Left kidney (tissue), 8 donors: ENCODE measurements at places on chromosomes 12 and 14. TPM values are rescaled to one million over a fixed set of nuclear protein-coding genes. Genes with fewer than 3 reads are reported as not detected.

The PLEKHG7 gene
- 0.68 TPM for polyA plus RNA-seq

GRCh38 chr12:112350593-112351592, 31.3 kb downstream of the HECTD4 start:
- no peak for DNase-seq

The LYZ gene
- 19.5 TPM for polyA plus RNA-seq

DNA sequence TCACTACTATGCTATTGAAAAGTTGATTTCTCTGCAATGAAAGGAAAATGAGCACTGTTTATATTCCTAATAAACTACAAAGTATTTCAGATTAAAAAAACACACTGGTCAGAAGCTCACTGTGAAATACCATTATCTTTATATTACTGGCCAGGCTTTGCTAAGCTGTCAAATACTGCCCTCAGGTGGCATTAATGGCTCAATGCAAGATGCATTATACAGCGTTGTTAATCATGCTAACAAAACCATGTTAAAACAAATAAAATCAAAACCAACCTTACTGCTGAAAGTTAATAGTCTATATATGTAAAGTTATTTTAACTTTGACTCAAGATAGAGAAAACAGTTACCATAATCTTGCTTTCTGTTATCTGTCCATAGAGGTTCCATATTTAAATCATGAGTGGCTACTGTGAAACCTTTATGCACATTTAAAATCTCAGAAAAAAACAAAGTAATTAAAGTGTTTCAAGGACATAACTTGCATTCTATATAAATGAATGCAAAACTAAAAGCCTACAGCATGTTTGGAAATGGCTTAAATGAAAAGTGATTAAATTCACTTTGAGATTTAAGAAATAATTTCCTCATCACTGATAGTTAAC, 121.7 kb downstream of the RALGAPA1 start:
- peak; percentile 29 for DNase-seq

The CARMIL3 gene
- 2.4 TPM for polyA plus RNA-seq

DNA sequence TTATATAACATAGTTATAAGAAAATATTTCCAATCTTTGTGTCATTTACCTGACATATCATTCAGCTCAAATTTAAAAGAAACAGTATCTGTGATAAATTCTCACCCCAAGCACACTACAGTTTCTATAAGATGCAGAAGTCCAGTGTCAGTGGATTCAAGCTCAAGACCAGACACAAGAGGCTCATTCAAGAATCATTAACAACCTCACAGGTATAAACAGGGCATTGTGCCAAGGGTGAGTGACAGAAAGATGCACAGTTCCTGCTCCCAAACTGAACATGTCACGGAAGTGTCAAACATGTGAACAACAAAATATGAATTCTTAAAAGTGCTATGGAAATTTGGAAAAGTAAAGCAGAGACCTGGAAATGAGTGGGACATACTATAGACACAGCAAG, 12.8 kb downstream of the ATP2B1 start:
- DNase-seq: no peak

GRCh38 chr12:45757172-45757571, 27.7 kb downstream of the ARID2 start:
- no peak for DNase-seq

DNA sequence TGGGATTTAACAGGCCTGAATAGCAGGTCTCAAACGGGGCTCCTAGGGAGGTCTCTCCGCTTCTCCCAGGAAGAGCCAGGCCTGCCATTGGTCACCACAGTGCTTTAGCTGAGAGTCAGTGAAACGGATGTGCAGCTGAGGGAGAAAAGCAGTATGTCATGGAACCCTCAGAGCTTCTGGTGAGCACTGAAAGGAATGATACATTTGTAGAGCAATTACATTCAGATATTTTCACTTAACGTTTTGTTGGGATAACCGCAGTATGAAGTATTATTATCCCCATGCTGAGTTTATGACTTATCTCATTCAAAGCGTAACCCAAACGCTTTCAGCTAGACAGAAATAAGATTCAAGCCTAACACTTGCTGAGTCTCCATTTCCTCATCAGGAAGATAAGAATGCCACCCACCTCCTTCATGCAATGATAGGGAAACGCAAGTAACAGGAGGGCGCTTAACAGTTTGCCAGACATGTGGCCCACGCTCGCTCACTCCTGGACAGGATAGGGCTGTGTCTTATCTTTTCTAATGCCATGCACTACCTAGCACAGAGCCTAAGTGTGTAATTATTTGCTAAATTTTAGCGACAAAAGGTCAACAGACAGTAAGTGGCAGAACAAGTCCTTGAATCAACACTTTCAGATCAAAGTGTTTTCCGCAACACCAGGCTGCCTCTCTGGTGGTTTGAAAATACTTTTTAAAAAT, 28.2 kb downstream of the DAD1 start:
- DNase-seq: no peak

GRCh38 chr12:108671110-108671509, 37.4 kb upstream of the SELPLG start:
- DNase-seq: no peak

The TMEM119 gene
- polyA plus RNA-seq: 15.0 TPM

The RPL10L gene
- not detected for polyA plus RNA-seq

DNA sequence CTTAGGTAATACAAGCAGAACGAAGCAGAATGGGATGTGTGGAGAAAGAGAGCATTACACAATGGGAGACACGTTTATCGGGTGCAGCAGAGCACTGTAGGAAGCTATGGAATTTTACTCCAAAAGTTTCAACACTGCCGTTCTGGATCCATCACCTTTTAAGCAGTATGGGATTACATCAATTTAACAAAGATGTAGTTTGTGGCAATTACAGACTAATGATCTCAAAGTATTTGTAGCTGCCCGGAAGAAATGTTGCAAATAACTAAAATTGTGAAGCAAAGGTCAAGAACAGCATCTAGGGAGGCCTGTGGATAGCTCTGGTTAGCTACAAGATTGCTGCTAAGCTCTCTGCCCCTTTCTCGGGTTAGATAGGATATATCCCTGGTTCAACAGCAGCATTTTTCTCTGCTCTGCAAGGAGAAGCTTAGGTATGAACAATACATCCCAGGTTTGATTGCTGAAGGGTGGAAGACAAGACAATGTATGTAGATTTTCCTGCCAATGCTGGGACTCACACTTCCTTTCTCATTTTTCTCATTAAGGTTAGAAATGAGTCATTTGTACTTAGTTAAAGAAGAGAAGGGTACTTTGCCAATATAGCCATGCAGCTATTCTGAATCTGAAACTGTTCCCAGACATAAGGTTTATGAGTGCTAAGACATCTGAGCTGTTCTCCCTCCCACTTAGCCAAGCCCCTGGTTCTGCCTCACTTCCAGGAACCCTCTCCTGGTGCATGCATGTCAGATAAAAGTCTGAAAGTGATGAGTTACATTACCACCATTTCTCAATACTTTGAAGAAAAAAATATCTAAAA, 75.0 kb upstream of the HIF1A start:
- no peak for DNase-seq

GRCh38 chr14:22872033-22872832, 693 bp downstream of the LRP10 start:
- peak; percentile 92 for DNase-seq

- no peak for DNase-seq
These were observed 100.1 kb downstream of the PAH start for GRCh38 chr12:102816816-102817434.

The ERP29 gene
- 151 TPM for polyA plus RNA-seq

The SSPN gene
- polyA plus RNA-seq: 13.0 TPM

The DHRS2 gene
- 41.7 TPM for polyA plus RNA-seq

- DNase-seq: no peak
These were observed 913.6 kb downstream of the GALC start for GRCh38 chr14:87079416-87079815.

The BEST3 gene
- 0.48 TPM for polyA plus RNA-seq

The PLCZ1 gene
- polyA plus RNA-seq: 1.3 TPM

The IL23A gene
- polyA plus RNA-seq: 1.2 TPM

GRCh38 chr14:103206023-103206481, 82.8 kb downstream of the TNFAIP2 start:
- no peak for DNase-seq

DNA sequence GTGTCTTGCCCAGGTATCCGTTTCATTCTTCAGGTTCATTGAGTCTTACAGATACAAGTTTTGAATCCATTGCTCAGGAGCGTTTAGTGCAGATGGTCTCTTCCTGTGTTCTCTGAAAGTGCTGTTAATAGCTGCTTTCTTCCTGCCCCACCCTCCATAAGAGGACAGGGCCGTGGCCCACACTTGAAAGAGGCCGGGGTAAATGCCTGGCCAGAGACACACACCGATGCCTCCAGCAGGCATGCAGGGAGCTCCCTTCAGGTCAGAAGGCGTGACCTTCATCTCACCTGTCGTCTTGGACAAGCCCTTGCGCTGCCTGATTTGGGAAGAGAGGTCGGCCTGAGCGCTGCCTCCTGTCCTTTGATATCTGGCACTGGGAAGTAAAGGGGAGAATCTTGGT, 11.6 kb downstream of the PRKAB1 start:
- DNase-seq: no peak

GRCh38 chr12:82470906-82471512, 112.7 kb downstream of the METTL25 start:
- DNase-seq: no peak
